GM04504 (cell line): ENCODE measurements at places on chromosomes 5 and 9.

DNA sequence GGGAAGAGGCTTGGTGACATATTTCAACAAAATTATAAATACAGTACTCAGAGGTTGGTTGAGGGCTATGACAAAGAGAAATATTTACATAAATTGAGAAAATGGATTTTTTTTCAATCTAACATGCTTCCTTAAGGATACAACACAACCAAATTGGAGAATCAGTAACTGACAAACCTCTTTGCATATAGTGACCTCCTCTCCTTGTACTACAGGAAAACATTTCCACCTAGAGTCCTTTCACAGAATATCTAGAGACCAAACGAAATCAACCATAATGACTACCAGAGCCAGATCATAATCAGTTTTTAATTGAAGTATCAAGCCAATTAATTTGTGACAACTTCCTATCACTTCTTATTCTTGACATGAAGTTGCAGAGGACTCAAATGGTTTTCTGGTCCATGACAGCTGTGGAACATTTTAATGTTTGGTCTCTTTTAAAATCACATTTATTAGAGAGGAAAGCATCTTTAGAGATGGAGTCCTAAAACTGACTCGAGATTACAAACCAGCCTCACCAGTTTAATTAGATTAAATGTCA, 1636.5 kb upstream of the C9orf72 start:
- DNase-seq = no peak

GRCh38 chr5:164593982-164594381, 1088.6 kb downstream of the MAT2B start:
- no peak for DNase-seq

GRCh38 chr5:38806775-38807258, 39.0 kb upstream of the OSMR start:
- peak; percentile 86 for DNase-seq

- DNase-seq = no peak
Observed at GRCh38 chr5:117161718-117162335, 587.2 kb upstream of the SEMA6A start.

GRCh38 chr9:88651682-88652633, 117.0 kb downstream of the NXNL2 start:
- DNase-seq = peak; percentile 97

DNA sequence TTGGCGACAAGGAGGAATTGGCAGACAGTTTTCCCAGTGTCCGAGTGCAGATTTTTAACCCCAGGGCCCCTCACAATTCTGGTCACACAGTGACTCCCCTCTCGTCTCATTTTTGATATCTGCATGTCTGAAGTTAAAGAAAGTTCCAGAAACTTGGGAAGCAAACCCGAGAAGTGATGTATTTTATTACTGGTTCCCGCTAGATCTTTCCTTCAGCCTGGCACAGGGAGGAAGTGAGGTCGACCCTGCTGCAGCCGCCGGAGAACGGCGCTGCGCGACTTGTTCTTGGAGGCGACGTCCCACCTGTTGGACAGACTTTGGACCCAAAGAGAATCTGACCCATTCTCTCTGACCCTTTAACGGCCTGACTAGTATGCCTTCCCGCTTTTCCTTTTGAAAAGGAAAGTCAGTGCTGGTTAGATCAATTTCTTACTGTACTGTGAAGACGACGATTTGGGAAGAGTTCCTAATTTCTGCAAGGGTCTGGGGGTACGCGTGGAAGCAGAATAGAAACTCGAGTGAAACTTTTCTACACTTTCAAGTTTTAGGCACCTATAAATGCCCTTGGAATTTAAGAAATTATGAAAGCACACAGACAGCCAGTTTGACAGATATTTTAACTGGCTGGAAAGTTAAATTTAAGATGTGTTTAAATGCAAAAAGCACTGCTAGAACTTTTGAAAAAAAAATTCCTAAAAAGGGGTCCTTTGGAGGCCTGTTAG, 744 bp downstream of the OTULIN start:
- DNase-seq = no peak

GRCh38 chr5:56974241-56974640, 22.3 kb upstream of the MIER3 start:
- DNase-seq = no peak

DNA sequence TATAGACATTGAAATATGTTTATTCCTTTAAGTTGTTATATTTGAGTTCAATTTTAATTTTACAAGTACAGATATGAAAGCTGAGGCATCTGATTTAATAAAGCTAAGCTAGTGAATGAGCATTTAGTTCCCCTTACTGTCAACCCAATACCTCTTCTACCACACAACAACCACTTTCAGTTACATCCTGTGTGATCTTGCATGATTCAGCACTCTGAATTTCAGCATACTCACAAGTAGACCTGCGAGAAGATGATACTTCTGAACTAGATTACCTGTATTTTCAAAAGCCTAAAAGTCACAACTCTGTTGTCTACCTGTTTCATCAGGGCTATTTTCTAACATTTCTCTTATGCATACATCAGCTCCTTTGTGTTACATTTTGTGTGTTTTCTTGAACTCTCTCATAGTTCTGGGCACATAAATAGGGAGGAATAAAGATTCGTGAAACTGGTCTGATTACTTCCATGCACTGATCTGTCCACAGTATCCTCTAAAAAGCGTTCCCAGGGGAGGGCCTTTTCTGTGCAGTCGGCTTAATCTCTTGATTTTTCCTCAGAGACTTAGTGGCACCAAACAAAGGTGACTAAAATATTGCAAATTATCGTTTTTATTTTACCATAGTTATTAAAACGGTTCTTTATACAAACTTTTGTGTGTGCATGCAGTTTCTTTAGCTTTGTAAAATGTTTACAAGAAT, 2025.5 kb upstream of the NUDT12 start:
- DNase-seq = no peak

DNA sequence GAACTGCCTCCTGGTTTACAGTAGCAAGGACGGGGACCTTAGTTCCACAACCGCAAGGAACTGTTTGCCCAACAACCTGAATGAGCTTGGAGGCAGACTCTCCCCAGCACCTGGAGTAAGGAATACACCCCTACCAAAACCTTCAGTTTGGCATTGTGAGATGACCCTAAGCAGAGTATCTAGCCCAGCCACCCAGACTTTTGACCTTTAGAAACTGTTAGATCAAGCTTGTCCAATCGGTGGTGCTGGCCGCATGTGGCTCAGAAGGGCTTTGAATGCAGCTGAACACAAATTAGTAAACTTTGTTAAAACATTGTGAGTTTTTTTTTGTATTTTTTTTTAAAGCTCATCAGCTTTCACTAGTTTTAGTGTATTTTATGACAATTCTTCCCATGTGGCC, 86.9 kb upstream of the C9orf72 start:
- no peak for DNase-seq

DNA sequence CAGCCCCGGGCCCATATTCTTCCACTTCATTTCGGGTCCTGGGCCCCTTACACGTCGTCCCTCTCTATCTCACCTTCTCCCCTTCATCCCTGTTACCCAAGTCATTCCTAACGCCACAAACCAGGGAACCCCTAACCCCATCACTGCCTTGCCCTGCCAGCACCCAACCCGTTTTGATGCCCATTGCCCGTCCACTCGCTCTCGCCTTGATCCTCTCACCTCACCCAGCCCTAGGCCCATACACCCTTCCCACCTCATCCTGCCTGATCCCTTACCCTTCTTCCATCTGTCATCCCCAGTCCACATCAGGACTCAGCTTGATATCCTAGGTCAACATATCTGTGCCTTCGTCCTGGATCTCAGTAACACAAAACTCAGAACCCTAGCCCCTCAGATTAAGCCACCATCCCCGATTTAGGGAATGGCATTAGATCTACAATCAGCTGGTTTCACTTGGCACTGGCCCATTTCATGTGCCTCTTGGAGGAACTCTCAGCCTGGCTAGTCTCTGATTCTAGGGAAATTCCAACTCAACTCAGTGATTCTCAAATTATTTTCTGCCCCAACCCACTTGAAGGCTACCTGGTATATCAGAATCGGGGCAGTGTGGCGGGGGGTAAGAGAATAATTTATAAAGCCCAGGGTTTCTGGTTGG, 489 bp downstream of the CHMP5 start:
- no peak for DNase-seq

- peak; percentile 81 for DNase-seq
Observed at GRCh38 chr9:36187414-36187813, 3.3 kb upstream of the CLTA start.

DNA sequence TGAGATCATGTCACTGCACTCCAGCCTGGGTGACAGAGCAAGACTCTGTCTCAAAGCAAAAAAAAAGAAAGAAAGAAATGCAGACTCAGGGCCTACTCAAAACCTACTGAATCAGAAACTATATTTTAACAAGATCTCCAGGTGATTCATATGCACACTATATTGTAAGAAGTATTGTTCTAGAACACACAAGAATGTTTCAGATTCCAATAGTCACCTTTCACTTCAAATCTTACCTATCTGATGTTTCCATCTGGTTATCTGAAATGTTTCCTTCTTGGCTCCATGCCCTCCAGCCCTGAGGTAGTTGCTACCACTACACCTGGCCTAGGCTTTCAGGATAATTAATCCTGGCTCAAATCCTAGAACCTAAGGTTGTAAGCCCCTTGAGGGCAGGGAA, 36.8 kb upstream of the SNX2 start:
- DNase-seq = no peak

DNA sequence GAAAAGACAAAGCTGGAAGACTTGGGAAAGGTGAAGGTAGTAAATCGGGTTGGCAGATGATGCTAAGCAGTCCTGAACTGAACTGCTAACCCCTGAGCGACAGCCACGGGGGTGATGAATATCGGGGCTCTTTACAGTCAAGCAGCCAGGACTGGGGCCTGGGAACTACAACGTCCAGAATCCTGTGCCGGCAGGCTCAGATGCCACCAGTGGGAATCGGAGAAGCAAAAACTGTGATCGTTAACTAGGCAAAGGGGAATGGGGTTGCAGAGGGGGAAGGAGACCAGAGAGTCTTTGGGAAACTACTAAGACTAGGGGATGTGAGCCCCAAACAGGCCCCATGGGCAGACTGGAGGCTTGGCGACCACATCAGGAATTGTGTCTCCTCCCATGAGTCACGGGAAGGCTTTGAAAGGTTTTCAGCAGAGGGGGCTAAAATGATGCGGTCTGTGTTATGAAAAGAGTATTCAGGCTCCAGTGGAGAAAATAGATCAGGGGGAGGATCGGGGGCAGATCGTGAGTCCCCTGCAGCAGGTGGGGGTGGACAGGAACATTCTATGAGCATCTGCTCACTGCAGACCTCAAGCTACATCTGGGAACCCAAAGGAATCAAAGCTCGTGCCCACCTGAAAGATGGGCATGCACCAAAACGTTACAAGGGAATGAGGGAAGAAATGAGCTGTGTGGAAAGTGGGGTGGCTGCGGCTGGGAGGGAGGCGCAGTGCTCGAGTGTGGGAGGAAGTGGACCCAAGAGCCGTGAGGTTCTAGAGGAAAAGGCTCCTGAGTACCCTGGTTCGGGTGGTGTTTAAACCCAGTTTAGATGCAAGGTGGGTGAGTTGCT, 53.8 kb downstream of the HRH2 start:
- no peak for DNase-seq

- peak; percentile 1 for DNase-seq
Observed at GRCh38 chr5:110790673-110791072, 51.9 kb downstream of the SLC25A46 start.

GRCh38 chr9:107703651-107704050, 214.1 kb upstream of the KLF4 start:
- no peak for DNase-seq

GRCh38 chr9:138022121-138022741, 144.6 kb downstream of the CACNA1B start:
- no peak for DNase-seq

DNA sequence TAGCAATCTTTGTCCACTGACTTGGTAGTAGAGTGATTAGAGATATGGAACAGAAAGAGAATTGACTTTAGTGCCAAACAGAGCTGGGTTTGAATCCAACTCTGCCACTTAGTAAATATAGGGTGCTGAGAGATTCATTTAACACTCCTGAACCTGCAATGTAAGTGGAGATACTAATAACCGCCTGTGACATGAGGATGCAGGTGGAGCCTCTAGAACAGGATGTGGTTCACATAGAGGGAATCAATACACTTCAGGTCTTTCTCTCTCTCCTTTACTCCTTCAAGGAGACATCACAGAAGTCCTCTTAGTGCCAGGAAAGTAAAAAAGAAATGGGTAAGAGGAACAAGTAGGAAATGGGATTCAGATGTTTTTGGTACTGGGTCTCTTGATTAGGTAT, 49.8 kb downstream of the TRPM3 start:
- no peak for DNase-seq

- DNase-seq = no peak
Observed at GRCh38 chr5:151676314-151676712, 10.4 kb downstream of the SPARC start.

- no peak for DNase-seq
Observed at GRCh38 chr5:96478983-96479382, 45.9 kb upstream of the PCSK1 start.

GRCh38 chr5:116646611-116647289, 72.1 kb upstream of the SEMA6A start:
- DNase-seq = no peak

DNA sequence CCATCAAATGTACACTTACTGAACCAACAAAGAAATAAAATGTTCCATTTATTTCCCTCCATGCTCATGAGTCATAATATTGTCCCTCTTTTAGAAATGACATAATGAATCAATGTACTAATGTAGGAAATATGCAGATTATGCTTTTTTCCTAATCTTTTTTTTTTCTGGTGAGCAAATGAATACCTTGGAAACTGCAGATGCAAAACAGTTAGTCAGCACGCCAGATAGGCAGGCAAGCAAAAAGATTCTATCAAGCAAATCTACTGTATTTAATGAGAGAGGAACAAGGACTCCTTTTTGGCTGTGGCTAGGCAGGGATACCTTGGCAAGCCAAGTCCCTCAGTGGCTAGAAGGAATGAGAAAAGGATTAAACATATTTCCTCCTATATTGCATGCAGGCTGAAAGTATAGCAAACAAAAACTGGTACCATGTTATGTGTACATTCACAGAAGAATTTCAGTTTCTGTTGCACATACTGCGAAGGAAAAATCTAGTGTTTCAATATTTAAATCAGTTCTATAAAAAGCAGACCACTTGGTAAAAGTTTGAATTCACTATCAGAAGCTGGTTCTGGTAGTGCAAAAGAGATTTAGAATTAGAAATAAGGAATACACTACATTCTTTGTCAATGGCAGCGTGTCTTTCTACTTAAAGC, 605.4 kb downstream of the TLE1 start:
- peak; percentile 22 for DNase-seq

GRCh38 chr5:9621379-9621903, 8.7 kb downstream of the TAS2R1 start:
- no peak for DNase-seq

- no peak for DNase-seq
Observed at GRCh38 chr9:127874301-127875221, 2.9 kb downstream of the AK1 start.

GRCh38 chr5:154309805-154310204, 119.3 kb downstream of the GALNT10 start:
- DNase-seq = no peak

DNA sequence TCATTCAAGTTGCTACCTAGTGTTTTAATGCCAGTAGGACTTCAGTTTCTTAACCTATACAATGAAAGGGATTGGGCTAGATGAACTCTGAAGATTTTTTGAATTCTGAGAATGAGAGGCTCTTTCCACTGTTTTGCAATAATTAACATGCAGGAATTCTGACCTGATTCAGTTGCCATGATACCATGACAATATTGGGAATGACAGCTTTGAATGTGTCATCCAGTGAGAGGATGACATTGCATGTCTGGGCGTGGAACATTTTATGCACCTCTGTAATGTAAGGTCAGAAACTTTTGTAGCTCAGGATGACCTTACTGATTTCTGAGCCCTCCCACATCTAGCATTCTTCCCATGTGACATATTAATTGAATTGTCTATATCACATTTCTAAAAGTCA, 30.6 kb upstream of the SPINK5 start:
- DNase-seq = no peak

- no peak for DNase-seq
Observed at GRCh38 chr5:179730852-179731251, 1.8 kb upstream of the MAML1 start.

GRCh38 chr5:39639618-39640089, 214.9 kb upstream of the DAB2 start:
- DNase-seq = no peak
